ENCODE measurements at places on chromosomes 7 and 10. TPM values are rescaled to one million over a fixed set of nuclear protein-coding genes. Genes with fewer than 3 reads are reported as not detected.

Gene SEMA3C
- 58.4 TPM for total RNA-seq

Gene PGAM1
- total RNA-seq = 637 TPM

Gene LIPF
- total RNA-seq = not detected

Gene PDE6C
- not detected for total RNA-seq

Gene OR2A12
- total RNA-seq = not detected

Data from A549 treated with RU486 at 1 μM for 4 hours (cell line).